ENCODE measurements at places on chromosomes 3 and 15. TPM values are rescaled to one million over a fixed set of nuclear protein-coding genes. Genes with fewer than 3 reads are reported as not detected.

DNA sequence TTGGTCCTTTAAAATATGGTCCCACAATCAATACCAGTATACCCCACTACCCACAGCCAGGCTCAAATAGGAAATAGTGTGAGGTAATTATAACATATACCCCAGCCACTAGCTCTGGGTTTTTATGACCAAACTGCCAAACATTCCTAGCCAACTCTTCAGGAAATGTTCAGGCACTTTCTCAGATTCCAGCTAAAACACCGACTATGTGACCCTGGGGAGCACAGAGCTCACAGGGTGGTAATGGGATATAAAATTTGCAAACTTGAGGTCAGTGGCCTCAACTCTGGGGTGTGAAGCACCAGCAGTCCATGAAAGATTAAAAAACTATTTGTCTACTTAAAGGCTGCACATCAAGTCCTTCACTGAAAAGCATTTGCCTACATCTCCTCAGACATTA lies 12.9 kb downstream of the FBN1 start:
- no peak for DNase-seq

DNA sequence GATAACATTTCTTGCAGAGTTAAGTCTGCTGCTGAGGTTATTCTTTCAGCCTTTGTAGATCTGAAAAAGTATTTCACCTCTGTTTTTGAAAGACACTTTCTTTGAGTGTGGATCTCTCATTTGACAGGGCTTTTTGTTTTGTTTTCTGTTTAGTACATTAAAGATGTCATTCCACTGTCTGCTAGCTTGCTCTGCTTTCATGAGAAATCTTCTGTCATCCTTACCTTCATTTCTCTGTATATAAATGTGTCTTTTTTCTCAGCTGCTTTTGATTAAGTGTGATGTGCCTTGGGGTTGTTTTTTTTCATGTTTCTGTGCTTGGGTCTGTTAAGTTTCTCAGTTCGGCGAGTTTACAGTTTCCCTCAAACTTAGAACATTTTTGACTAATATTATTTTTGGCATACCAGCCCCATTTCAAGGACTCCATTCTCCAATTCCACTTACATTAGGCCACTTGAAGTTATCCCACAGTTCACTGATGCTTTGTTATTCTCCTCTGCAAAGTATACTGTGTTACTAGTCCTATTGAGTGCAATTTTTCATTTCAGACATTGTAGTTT lies 43.9 kb upstream of the CA12 start:
- no peak for DNase-seq

MESP1 gene
- 0.52 TPM for total RNA-seq

- no peak for DNase-seq
Measured at GRCh38 chr3:160784853-160785252, 28.8 kb downstream of the PPM1L start.

DNA sequence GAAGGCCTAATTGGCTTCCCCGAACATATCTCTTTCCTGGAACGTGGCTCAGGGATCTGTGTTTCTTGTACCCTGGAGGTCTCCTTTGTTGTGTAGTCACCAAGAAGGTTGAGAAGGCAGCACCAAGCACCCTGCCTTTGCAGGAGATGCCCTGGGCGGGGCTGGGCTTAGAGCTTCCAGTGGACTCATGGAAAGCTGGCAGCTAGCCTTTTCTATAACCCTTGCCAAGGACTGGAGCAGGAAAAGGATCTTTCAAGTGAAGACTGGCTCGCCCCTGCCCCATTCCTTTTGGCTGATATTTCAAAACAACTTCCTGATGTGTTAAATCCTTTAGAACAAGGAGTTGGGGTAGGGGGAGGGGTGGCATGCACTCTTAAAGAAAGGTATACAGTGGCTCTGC lies 58.9 kb upstream of the EPHA6 start:
- DNase-seq: no peak

SLC38A3 gene
- 0.37 TPM for total RNA-seq

SAMD7 gene
- total RNA-seq: not detected

Data from posterior vena cava (tissue), 2 donors.